ENCODE measurements at places on chromosomes 2 and 18.

GRCh38 chr2:68845043-68845442 lies 26.2 kb downstream of the BMP10 start:
- no peak for DNase-seq

DNA sequence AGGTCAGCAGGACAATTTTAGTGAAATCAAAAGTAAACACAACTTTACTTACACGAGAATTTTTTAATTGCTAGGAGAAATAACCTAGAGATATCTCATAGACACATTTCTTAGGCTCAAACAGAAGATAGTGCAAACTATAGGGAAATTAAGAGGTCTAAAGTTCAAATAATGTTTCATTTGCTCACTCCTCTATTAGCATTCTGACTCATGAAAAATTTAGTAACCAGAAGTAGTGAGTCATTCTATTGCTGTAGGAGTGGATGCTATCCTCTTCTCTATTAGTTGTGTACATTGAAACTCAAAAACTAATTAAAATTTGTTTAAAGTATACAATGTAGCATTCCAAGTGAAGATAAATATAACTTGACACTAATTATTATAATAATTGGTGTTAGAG lies 908.3 kb upstream of the TMEFF2 start:
- no peak for DNase-seq

- no peak for DNase-seq
Measured at GRCh38 chr2:207135340-207135739, 30.4 kb downstream of the KLF7 start.

- no peak for DNase-seq
Measured at GRCh38 chr2:238423561-238424312, 3.0 kb upstream of the ASB1 start.

GRCh38 chr2:96727431-96727830 lies 12.4 kb downstream of the LMAN2L start:
- no peak for DNase-seq

- no peak for DNase-seq
Measured at GRCh38 chr18:46374850-46375249, 270.7 kb downstream of the HAUS1 start.

- no peak for DNase-seq
Measured at GRCh38 chr2:10162586-10163497, 40.3 kb downstream of the RRM2 start.

- no peak for DNase-seq
Measured at GRCh38 chr18:41630232-41630886, 324.7 kb upstream of the PIK3C3 start.

- DNase-seq: no peak
Measured at GRCh38 chr2:55598056-55598795, 19.2 kb downstream of the PPP4R3B start.

DNA sequence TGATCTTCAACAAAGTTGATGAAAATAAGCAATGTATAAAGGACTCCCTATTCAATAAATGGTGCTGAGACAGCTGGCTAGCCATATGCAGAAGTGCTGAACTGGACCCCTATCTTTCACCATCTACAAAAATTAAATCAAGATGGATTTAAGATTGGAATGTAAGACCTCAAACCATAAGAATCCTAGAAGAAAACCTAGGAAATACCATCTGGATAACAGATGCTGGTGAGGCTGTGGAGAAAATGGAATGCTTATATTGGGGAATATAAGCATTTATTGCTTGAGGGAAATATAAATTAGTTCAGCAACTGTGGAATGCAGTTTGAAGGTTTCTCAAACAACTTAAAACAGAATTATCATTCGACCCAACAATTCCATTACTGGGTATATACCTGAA lies 89.6 kb downstream of the GCA start:
- no peak for DNase-seq

DNA sequence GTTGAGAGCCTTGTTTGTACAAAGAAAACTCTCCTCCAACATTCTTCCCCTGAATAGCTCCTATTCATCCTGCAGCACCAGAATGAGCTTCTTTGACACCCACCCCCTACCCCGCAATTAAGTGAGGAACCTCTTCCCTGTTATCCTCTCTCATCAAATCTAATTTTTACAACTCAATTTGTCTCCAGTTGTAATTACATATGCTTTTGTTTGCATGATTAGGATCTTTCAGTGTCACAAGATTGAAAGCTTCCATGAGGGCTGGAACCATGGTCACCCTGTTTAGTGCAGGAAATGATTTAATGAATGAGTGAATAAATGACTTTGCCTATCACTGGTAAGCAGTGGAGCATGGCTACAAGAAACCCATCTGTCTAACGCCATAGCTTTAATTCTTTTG lies 334.6 kb upstream of the KLHL29 start:
- DNase-seq: no peak

DNA sequence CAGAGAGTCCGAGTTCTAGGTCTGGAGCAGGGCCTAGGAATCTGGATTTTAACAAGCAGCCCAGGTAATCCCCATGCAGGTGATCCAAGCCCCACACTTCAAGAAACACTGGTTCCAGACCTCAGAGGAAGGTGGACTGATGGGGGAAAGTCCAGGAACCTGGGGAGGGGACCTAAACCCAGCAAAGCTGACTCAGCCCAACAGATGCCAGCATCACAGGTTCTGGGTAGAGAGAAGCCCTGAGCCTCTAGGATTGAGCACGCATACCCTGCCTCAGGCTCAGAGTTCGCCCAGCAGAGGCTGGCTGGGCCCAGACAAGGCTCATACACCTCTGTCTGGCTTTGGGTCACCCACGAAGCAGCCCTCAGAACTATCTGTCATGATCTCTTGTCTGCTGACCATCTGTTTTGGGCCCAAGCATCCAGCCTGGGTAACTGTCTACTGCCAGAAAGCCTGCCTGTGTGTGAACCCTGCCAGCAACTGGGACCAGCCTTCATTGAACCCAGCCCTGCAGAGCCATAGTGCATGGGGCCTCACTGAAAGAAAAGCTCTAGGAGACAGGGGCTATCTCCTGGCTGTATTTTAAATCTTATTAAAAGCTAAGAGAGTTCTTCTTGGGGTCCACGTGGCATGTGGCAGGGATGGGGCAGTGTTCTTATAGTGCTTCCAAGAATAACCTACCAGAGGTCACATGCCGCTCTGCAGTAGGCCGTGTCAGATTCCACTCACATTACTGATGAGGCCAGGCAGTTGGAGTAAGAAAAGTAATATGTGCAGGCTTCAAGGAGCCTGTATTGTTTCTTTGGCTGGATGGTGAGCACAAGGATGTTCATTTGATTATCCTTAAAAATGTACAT lies 7.4 kb downstream of the TMEM127 start:
- no peak for DNase-seq

- DNase-seq: no peak
Measured at GRCh38 chr2:223104336-223105132, 52.5 kb downstream of the KCNE4 start.

DNA sequence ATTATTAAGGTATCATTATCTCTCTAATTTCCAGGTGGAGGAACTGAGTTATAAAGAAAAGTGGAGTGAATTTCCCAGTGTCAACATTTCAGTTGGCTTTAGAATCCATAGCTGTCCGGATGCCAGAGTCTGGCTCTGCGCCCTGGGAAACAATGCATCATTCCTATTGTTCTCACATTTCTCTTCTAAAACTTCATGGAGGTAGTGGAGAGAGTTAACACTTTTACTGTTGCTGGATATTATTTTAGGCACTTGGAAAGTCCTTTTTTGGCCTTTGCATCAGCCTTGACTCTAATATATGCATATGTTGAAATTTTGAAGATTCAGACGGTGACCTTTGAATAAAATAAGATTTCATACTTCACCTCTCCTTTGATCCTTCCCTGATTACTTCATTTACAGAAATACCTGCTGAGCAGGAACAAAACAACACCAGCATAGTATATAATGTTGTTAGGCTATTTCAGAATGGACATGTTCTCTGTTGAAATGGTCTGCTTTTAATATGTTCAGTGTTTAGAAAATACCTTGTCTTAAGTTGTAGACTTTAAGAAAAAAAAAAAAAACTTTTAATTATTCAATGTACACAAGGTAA lies 148.8 kb downstream of the EPHA4 start:
- no peak for DNase-seq

DNA sequence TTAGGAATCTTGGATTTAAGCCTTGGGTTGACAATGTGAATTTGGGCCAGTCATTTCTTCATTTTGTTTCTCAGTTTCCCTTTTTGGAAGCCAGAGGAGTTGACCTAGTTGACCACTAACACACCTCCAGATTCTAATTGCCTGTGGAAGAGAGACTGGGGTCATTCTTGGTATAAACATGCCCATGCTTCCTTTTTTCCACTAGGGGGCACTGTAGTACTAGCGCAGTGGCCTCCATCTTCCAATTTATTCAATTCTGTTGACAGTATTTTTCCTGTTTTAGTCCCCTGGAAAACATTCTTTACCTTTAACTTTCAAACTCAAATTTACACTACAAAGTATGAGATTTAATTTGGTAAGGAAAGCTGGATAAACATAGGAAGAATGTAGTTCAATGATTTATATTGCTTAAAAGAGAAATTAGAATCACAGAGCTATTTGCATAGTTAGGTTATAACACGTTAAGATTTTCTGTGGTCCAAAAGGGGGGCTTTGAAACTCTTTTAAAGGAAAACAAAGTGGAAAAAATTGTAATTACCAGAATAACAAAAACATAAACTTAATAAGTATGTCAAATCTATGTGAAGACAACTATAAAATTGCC lies 57.5 kb upstream of the AGPS start:
- DNase-seq: peak; percentile 19

DNA sequence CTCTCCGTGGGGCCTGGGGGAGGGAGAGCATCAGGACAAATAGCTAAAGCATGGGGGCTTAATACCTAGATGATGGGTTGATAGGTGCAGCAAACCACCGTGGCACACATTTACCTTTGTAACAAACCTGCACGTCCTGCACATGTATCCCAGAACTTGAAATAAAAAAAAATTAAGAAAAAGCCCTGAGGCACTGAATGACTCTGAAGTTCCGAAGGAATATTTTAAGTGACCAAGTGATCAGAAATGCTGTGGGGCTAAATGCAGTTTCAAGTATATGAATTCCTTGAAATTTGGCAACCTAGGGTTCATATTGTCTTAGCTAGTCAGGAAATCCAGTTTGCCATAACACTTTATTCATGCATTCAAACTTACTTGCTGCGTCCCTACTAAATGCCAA lies 127.5 kb downstream of the MC4R start:
- DNase-seq: no peak

- no peak for DNase-seq
Measured at GRCh38 chr2:170396799-170397459, 219.0 kb downstream of the MYO3B start.

DNA sequence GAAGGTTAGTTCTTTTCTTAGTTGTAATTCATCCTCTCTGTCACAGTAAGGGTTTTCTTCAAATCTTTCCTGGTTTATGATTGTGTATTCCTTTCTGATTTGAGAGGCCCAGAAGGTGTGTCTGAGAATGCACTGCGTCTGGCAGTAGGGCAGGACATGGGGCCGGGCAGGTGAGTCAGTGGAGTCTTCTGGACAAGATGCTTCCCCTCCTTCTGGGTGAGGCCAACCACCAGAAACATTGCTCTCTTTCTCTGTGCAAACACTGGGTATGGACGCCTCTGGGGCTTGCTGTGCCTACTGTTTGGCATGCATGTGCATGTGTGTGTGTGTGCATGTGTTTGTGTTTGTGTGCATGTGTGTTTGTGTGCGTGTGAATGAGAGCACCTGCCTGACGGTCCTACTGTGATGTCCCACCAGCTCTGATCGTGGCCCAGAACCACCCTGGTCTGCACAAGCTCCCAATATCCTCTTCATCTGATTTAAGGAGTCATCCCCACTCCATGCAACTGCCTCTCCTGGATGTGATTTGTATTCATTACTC lies 93.2 kb upstream of the DLX2 start:
- no peak for DNase-seq
